Activated CD4-positive, alpha-beta T cell treated with anti-CD3 and anti-CD28 coated beads for 36 hours (primary cell): ENCODE measurements at places on chromosomes 5 and 9. TPM values are rescaled to one million over a fixed set of nuclear protein-coding genes. Genes with fewer than 3 reads are reported as not detected.

Gene RAPGEF1
- total RNA-seq: 86.7 TPM

GRCh38 chr5:83277953-83278352 is 193.6 kb upstream of the VCAN start:
- H3K36me3 ChIP-seq: peaks cover 8% of the 10 kb centered on the region
- no peak overlapping the region for H3K27ac ChIP-seq
- no peaks in the 10 kb centered on the region for H3K27me3 ChIP-seq
- DNase-seq: no peak
- no peak overlapping the region for H3K4me3 ChIP-seq

DNA sequence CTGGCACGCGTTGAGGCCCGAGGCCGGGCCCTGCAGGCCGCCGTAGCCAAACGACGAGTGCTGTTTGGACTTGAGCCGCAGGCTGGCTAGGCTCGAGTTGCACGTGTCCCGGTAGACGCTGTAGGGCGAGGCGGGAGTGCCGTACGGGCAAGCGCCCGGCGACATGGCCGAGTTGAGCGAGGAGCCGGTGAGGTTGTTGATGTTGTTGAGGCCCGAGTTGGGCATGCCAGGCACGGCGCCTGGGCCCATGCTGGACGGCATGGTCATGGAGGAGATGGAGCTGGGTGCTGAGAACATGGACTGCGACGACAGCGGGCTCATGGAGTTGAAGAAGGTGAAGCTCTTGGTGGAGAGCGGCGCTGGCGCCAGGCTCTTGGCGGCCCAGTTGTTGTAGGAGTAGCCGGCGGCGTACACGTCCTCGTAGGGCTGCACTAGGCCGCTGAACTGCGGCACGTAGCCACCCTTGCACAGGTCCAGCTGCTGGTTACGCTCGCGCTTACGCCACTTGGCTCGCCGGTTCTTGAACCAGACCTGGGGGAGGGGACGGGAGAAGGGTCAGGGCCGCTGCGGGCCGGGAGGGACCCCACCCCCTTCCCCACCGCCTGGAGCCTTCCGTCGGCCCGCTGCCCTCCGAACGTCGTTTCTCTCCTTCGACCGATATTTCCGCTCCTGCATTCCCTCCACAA is 5.1 kb downstream of the PITX1 start:
- H3K27ac ChIP-seq: no peak overlapping the region
- peak overlapping the region; percentile 4 for H3K4me3 ChIP-seq
- DNase-seq: no peak
- H3K36me3 ChIP-seq: peaks cover 4% of the 10 kb centered on the region
- peaks cover 32% of the 10 kb centered on the region for H3K4me1 ChIP-seq

GRCh38 chr5:60226128-60226527 is 332.6 kb upstream of the PDE4D start:
- no peak for DNase-seq
- no peaks in the 10 kb centered on the region for H3K36me3 ChIP-seq
- H3K4me3 ChIP-seq: no peak overlapping the region
- no peak overlapping the region for H3K27ac ChIP-seq
